ENCODE measurements at places on chromosomes 2 and 18. TPM values are rescaled to one million over a fixed set of nuclear protein-coding genes. Genes with fewer than 3 reads are reported as not detected.

- no peak for DNase-seq
Measured at GRCh38 chr2:120666433-120666832, 69.2 kb upstream of the GLI2 start.

DNA sequence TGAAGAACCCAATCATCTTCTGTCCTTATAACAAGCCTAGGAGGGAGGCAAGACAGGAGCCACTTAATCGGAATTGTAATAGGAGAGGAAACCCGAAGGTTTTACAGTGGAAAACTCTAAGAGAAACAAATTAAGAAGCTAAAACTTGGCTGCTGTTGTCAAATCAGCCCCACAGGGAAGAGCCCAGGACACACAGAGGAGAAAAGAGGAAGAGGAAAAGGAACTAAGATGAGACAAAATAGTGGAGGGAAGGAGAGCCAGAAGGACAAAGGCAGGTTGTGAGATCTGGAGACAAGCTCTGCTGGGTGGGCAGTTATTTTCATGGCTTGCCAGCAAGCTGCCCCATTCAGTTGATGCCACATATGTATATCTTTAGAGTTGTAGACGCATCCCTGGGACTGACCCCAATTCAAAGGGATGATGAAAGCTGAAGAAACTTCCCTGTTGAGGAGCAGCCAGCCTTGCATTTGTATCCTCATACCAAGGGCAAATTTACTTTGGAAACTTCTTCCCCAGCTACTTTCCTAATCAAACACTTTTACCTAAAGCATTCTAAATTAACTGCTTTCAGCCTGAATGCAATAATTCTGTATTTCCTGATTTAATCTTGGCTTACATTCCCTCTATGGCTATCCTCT is 499.8 kb upstream of the MEIS1 start:
- no peak for DNase-seq

- no peak for DNase-seq
Measured at GRCh38 chr2:102278720-102279390, 32.5 kb upstream of the IL1RL1 start.

DNA sequence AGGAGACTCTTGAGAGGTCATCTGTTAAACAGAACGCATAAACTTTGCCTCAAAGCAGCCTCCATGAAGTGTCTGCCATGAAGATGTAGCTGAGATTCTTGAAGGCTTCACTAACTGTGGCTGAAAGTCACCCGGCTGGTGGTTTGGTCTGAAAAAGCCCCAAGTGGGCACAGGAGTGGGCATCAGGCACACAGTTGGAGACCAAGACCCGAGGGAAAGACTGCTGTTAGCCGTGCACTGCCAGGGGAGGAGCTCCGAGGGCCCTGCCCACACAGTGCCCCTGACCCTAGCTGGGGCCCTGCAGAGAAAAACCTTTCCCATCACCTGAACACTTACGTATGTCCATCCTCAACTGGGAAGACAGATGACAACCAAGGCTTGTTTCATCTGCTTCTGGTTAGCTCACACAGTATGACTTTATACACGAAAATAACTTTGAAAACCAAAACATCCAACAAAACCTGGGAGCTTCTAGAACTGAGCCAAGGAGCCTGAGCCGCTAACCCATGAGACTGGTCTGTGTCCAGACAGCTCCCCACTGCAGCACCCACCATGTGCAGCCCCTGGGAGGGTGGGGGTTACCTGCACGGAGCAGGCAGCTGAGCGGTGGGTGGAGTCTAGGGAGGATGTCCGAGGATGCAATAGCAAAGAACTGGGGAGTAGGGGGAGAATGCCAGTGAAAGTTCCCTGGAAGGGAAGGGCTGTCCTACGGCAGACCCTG is 15.4 kb downstream of the HJURP start:
- no peak for DNase-seq

The BMP10 gene
- not detected for total RNA-seq

The NGEF gene
- total RNA-seq: not detected
